ENCODE measurements at places on chromosomes 12 and 14. TPM values are rescaled to one million over a fixed set of nuclear protein-coding genes. Genes with fewer than 3 reads are reported as not detected.

The TEX52 gene
- not detected for polyA plus RNA-seq

- H3K4me1 ChIP-seq: peaks cover 16% of the 10 kb centered on the region
- peak overlapping the region; percentile 98 for H3K27ac ChIP-seq
- no peaks in the 10 kb centered on the region for H3K27me3 ChIP-seq
- DNase-seq: peak; percentile 45
Measured at GRCh38 chr12:42143452-42144157, 1.1 kb downstream of the GXYLT1 start.

DNA sequence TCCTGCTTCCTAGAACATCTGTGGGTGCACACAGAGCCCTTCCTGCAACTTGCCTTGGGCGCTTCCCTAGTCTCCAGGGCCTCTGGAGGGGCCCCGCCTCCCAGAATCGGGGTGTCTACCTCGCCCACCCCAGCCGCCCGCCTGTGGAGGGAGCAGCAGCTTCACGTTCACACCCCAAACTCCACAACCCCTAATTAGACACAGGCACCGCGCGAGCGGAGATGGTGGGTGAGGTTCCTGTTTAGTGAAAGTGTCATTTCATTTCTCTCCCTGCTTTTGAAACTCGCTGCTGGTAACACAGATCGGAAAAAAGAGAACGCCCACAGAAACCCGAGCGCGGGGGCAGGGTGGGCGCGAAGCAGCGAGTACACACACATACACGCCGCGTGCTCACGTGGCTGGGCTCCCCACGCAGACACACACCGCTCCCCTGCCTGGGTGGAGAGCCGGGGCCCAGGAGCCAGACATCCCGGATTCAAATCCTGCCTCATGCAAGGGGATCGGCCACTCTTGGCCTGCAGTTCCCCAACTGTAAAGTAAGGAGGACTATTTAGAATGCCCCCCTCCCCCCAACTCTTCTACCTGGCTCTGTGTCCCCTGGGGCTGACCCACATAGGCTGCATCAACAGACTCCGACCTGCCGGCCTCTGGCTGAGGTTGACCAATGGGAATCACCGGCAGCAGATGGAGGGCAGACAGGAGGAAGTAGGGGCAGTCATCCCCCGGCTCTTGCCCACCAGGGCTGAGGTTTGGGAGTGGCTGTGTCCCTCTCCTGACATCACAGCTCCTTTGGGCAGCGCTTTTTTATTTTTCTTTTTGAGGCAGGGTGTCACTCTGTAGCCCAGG, 79.2 kb upstream of the NCOR2 start:
- H3K27ac ChIP-seq: no peak overlapping the region
- H3K36me3 ChIP-seq: no peaks in the 10 kb centered on the region
- H3K27me3 ChIP-seq: no peaks in the 10 kb centered on the region
- no peaks in the 10 kb centered on the region for H3K4me1 ChIP-seq

GRCh38 chr12:90936230-90937005, 18.6 kb downstream of the CCER1 start:
- no peak overlapping the region for H3K27ac ChIP-seq
- no peak for DNase-seq
- no peaks in the 10 kb centered on the region for H3K4me1 ChIP-seq
- H3K27me3 ChIP-seq: no peaks in the 10 kb centered on the region

DNA sequence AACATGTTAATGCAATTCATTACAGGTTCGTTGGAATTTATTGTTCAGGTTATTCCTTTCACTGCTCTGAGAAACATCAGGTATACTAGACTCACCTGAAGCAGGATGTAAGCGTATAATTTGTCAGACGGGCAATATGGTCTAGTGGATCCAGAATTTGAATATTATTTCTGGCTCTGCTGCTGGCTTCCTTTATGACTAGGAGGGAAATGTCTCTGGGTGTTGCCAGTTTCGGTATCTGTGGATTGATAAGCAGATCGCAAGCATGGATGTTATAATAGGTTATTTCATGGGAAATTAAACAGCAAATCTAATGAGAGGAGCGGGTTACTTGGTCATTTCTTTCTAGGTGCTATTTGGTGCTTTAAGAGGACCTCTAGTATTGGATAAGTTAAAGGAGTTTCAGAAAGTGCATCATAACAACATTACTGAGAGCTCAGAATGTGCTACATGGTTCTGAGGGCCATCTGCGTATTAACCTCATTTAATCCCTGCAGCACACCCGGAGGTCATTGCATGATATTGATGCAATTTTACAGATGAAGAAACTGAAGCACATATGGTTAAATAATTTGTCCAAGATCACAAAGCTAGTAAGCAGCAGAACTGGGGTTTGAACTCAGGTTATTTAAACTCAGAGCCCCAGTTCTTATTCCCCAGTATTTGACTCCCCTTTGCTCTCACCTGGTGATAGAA, 47.3 kb upstream of the BCAT1 start:
- no peak overlapping the region for H3K4me3 ChIP-seq
- H3K36me3 ChIP-seq: no peaks in the 10 kb centered on the region
- H3K4me1 ChIP-seq: no peaks in the 10 kb centered on the region
- no peak for DNase-seq

DNA sequence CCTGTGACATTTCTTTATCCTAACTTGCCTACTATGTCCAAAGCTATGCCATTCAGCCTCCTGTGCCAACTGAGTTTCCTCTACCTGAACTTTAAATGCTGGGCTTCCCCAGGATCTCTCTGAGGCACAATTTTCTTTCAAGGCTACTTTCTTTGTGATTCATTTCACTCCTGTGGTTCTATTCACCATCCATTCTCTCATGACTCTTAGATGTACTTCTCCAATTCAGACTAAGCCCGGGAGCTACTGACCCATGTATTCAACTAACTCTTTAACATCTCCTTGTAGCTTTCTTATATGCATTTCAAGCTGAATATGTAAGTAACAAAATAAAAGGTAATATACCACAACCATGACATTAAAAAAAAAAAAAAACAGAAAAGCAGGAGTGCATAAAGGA, 738.9 kb upstream of the USP15 start:
- no peaks in the 10 kb centered on the region for H3K4me1 ChIP-seq
- H3K27me3 ChIP-seq: no peaks in the 10 kb centered on the region
- no peak overlapping the region for H3K4me3 ChIP-seq
- H3K27ac ChIP-seq: no peak overlapping the region
- no peaks in the 10 kb centered on the region for H3K36me3 ChIP-seq

The TAMALIN gene
- 13.2 TPM for polyA plus RNA-seq

DNA sequence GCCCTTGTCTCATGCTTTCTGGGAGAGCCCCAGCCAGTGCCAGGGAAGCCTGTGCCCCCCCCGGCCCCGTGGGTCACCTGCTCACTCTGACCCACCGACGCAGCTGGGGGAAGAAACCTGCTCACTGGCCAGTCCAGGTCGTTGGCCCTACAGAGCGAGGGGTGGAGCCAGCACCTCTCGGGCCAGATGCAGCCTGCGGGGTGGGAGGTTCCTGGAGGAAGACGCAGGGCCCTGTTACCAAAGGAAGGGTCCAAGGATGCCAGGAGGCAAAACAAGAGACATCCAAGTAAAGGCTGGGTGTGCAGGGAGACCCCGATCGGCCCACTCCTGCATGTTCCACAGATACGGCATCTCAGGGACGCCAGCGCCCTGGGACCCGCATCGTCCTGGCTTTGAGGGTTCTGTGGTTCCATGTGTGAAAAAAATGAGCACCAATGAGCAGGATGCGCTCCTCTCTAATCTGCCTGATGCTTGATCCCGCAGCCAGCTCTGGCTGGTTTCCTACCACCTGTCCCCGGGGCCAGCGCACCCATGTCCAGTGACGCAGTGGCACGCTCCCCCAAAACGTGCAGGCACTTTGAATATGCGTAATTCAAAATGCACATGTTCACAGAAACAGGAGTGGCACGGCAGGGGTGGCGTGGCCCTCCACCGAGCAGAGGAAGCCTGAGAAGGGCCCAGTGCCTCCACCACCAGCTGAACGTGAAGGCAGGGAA, 66.0 kb upstream of the GALNT9 start:
- H3K27me3 ChIP-seq: no peaks in the 10 kb centered on the region
- no peak overlapping the region for H3K27ac ChIP-seq
- no peak for DNase-seq
- no peak overlapping the region for H3K4me3 ChIP-seq

- peak overlapping the region; percentile 52 for H3K27ac ChIP-seq
- peaks cover 66% of the 10 kb centered on the region for H3K4me1 ChIP-seq
- H3K36me3 ChIP-seq: peaks cover 17% of the 10 kb centered on the region
- no peak for DNase-seq
Measured at GRCh38 chr14:73761618-73762355, 47.6 kb upstream of the PNMA1 start.

The DHRS2 gene
- polyA plus RNA-seq: not detected

The NTS gene
- polyA plus RNA-seq: 0.81 TPM

All from small intestine (tissue), 16 donors.